ENCODE measurements at places on chromosomes 2 and 18.
A peak's percentile ranks its signal among the peaks of the same experiment; 100 is the strongest.

GRCh38 chr2:34229998-34230397, 630.9 kb upstream of the FAM98A start:
- no peak for DNase-seq

DNA sequence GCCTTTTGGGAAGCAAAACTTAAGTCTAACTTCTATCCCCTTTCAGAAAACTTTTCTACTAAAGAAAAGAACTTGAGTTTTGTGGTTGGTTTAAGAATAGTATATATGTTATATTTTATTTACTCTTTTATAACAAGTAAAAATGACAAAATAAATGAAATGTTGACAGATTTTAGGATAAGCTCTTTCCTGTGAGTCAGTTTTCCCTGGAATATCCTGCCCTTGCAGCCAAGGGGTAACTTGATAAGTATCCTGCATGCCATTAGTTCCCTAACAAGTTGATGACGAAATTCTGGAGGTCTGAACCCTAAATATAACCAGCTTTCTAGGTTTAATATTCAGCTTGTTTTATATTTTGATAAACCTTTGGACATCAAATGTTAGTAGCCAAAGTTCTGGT, 7.3 kb upstream of the HTR2B start:
- no peak for DNase-seq

DNA sequence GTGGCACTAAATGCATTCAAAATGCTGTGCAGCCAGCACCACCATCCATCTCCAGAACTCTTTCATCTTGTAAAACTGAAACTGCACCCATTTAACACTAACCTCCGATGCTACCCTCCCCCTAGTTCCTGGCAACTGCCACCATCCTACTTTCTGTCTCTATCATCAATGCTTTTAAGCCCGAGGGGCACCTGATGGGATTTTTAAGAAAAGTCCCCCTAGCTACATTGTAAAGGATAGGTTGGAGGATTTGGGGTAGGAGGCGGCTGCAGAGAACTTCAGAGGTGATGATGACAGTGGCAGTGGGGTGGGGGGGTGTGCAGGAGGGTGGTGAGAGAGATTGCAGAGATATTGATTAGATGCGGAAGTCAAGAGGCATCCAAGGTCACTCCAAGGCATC, 10.8 kb upstream of the YWHAQ start:
- DNase-seq, result peak; percentile 39

- no peak for DNase-seq
These were observed 129.5 kb downstream of the MSTN start for GRCh38 chr2:189933041-189933440.

All from DND-41 (cell line).